ENCODE measurements at places on chromosomes 6 and 20. TPM values are rescaled to one million over a fixed set of nuclear protein-coding genes. Genes with fewer than 3 reads are reported as not detected.

DNA sequence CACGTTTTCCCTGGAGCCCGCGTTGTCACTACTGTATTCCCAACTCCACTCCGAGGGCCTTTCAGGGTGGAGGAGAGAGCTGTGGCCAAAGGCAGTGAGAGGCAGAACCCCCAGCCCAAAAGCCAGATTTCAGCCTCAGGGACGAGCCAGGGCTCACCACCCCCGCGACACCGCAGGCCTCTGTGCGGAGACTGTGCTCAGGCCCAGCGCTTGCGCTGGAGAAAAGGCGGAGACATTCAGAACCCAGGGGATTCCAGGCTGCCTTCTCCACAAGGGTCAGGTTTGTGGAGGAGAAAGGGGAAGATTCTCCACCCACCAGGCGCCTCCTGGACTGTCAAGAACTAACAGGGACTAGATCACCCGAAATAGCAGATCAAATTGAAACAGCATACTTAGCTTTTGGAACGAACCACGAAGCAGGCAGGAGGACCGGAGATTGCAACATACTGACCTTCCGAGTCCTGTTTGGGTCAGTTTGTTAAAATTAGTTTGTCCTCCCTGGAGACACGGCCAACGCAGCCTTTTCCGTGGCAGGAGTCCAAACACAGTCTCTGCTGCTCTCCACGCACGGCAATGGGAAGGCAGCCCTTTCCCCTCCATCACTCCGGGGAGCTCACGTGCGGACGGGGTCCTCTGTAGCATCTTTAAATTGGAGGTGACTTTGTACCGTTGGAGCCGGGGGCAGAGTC is 14.4 kb downstream of the DLL1 start:
- no peaks in the 10 kb centered on the region for H3K4me1 ChIP-seq
- no peak overlapping the region for H3K27ac ChIP-seq
- H3K27me3 ChIP-seq, result peaks cover 88% of the 10 kb centered on the region
- no peak overlapping the region for H3K4me3 ChIP-seq

- H3K27ac ChIP-seq, result peak overlapping the region; percentile 60
- peak; percentile 3 for DNase-seq
- no peaks in the 10 kb centered on the region for H3K36me3 ChIP-seq
- H3K4me3 ChIP-seq, result peak overlapping the region; percentile 4
- no peaks in the 10 kb centered on the region for H3K27me3 ChIP-seq
These were observed 89.7 kb upstream of the QKI start for GRCh38 chr6:163324688-163325389.

BNIP5 gene
- total RNA-seq, result not detected

DNA sequence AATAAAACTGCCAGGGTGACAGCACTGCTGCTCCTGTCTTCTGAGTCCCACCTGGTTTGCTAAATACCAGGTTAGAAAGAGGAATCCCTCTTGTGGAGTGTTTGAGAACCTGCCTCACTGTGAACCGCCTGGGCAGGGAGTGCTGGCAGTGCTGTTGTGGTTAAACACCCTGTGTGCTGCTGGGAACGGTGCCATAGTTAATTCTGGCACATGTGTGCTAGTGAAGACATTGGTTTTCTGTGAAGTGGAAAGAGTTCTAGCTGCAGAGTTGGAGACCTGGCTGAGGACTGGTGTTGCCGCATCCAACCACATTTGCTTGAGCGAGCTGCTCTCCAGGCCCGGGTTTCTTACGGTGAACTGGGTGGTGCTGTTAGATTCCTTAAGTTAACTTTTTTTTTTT is 72.7 kb downstream of the IGF2R start:
- no peaks in the 10 kb centered on the region for H3K4me1 ChIP-seq
- no peaks in the 10 kb centered on the region for H3K27me3 ChIP-seq
- peaks cover 18% of the 10 kb centered on the region for H3K36me3 ChIP-seq

- H3K27me3 ChIP-seq, result peaks cover 7% of the 10 kb centered on the region
- no peaks in the 10 kb centered on the region for H3K36me3 ChIP-seq
These were observed 107.9 kb downstream of the GPX5 start for GRCh38 chr6:28633445-28634215.

- H3K27me3 ChIP-seq, result no peaks in the 10 kb centered on the region
- no peak overlapping the region for H3K27ac ChIP-seq
- H3K4me3 ChIP-seq, result no peak overlapping the region
- no peaks in the 10 kb centered on the region for H3K36me3 ChIP-seq
- peaks cover 12% of the 10 kb centered on the region for H3K4me1 ChIP-seq
These were observed 44.9 kb upstream of the TLDC2 start for GRCh38 chr20:36830791-36831691.

DNA sequence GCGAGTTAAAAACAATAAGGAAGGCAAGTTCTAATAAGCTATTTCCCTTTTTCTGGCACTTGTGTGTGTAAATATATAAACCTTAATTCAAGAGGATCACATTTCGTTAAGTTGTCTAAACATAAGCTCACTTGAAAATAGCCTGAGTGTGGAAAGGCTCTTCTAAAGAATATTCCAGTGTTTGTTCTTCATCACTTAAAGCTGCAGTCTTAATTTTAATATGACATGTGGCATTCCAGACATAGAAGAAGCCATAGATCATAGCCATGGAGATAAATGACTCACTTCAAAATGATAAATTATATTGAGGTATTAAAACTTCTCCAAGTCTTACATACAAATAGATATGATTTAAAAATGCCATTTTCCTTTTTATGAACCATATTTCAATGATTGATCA is 42.1 kb downstream of the IYD start:
- DNase-seq, result no peak
- H3K27ac ChIP-seq, result no peak overlapping the region
- no peaks in the 10 kb centered on the region for H3K27me3 ChIP-seq
- H3K4me1 ChIP-seq, result peaks cover 26% of the 10 kb centered on the region
- no peak overlapping the region for H3K4me3 ChIP-seq

SNRPB2 gene
- total RNA-seq, result 57.9 TPM

DNA sequence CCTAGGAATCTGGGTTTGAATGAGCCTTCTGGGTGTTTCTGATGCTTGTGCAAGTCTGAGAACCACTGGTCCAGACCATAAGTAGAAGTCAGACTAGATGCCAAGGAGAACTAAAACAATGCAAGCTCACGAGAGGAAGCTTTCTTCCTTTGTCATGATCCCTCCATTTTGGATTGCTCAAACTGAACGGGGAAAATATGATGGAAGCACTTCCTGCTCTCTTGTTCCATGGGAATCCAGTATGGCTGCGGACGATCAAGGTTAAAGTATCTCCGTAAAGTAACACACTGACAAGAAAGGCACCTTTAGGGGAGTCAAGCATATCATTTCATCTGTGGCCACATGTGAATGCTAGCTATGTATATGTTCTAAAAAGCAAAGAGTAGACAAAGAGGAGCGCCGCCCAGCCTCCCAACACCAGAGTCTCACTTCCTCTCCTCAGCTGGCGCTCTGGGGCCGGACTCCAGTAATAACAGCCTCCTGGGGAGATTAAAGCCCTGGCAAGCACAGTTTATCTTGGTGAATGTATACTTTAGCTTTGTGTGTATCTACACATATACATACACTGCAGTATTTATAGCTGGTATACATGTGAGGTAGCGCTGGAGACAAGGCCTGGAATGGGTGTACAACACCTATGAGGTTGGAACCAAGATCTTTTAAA is 88.1 kb downstream of the FOXC1 start:
- no peak overlapping the region for H3K4me3 ChIP-seq
- no peaks in the 10 kb centered on the region for H3K4me1 ChIP-seq
- no peaks in the 10 kb centered on the region for H3K36me3 ChIP-seq
- no peaks in the 10 kb centered on the region for H3K27me3 ChIP-seq
- no peak overlapping the region for H3K27ac ChIP-seq
- DNase-seq, result no peak
